ENCODE measurements at places on chromosomes 4 and X.

- H3K4me3 ChIP-seq: no peak overlapping the region
- peak; percentile 50 for DNase-seq
- no peaks in the 10 kb centered on the region for H3K4me1 ChIP-seq
- H3K27me3 ChIP-seq: no peaks in the 10 kb centered on the region
- no peak overlapping the region for H3K27ac ChIP-seq
- no peaks in the 10 kb centered on the region for H3K36me3 ChIP-seq
Observed at GRCh38 chr4:7430368-7430964, 4.3 kb downstream of the PSAPL1 start.

GRCh38 chr4:184980261-184980660, 38.0 kb upstream of the HELT start:
- no peak overlapping the region for H3K4me3 ChIP-seq
- H3K27ac ChIP-seq: no peak overlapping the region
- no peaks in the 10 kb centered on the region for H3K4me1 ChIP-seq
- H3K27me3 ChIP-seq: no peaks in the 10 kb centered on the region

DNA sequence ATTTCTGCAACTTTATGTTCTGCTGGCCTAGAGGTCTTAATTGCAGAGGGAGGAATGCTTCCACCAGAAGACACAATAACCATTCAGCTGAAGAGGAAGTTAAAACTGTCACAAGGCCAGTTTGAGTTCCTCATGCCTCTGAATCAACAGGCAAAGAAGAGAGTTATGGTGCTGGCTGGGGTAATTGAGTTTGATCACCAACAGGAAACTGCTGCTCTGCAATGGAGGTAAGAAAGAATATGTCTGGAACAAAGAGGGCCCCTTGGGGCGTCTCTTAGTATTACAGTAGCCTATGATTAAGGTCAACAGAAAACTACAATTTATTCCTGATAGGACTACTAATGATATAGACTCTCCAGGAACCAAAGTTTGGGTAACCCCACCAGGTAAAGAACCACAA, 744.0 kb downstream of the FSTL5 start:
- H3K4me1 ChIP-seq: no peaks in the 10 kb centered on the region
- no peaks in the 10 kb centered on the region for H3K36me3 ChIP-seq
- DNase-seq: no peak
- H3K4me3 ChIP-seq: no peak overlapping the region

DNA sequence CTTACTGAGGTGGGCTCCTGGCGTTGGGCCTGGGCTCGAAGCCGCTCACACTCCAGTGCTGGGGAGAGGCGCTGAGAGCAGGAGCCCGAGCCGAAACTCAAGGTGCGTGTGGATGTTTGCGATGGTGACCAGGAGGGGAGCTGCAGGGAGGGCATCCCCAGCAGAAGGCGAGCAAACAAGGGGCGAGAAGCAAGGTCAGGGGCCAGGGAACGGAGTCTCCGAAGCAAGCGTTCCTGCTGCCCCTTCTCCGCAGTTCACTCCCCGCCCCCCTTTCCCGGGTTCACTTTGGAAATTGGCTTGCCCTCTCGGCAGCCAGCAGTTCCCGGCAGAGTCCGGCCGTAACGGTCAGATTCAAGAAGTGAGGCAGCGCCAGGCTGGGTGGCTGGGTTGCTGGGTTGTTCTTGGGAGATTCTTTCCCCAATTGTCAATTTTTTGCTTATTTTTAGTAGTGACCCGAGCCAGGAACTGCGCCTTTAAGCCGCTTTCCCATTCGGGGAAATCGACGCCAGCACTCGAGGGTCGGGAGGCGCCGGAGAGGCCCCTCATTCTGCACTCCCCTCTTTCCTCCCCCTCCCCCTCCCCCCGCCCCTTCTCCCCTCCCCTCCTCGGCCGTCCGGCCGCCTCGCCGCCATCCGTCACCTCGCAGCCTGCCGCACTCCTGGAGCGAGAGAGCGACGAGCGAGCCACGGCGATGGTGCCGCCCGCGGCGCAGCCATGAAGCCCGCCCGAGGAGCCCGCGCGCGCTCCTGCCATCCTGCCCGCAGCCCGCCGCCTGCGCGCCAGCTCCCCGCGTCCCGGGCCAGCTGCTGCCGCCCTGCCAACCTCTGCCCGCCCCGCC, at the start of gene FRMPD3:
FRMPD3 (plus strand) TSS at position 655 of the 838 bp plus-strand sequence. CDS start 76,937 bp downstream, outside the sequence.
- no peaks in the 10 kb centered on the region for H3K4me1 ChIP-seq
- no peak within 1 kb of the TSS for H3K27ac ChIP-seq
- peak within 1 kb of the TSS; percentile 49 for H3K4me3 ChIP-seq
- peaks cover 3% of the 10 kb centered on the region for H3K27me3 ChIP-seq

- no peak overlapping the region for H3K27ac ChIP-seq
- H3K27me3 ChIP-seq: no peaks in the 10 kb centered on the region
- H3K4me3 ChIP-seq: no peak overlapping the region
- no peak for DNase-seq
- no peaks in the 10 kb centered on the region for H3K4me1 ChIP-seq
Observed at GRCh38 chr4:27023366-27023765, 162.7 kb downstream of the STIM2 start.

GRCh38 chr4:92791871-92792440, 488.2 kb downstream of the GRID2 start:
- H3K4me3 ChIP-seq: no peak overlapping the region
- no peaks in the 10 kb centered on the region for H3K4me1 ChIP-seq
- H3K27ac ChIP-seq: no peak overlapping the region
- H3K36me3 ChIP-seq: no peaks in the 10 kb centered on the region
- H3K27me3 ChIP-seq: no peaks in the 10 kb centered on the region

DNA sequence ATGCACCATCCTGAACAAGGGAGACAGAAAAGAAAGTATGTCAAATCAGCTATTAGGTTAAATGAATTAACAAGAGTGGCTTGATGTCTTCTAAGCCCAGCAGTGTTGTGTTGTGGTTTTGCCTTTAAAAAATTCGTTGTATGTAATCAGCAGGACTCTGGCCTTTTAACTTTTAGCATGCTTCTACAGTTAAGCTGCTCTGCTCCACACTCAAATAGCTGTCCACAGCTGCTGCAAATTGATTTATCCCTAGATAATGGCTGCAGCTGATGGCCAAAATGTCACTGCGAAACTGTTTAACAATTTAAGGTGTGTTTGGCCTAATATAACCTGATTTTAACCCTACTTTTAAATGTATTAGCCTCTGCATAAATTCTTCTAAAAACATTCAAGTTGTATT, 85.8 kb downstream of the CXXC4 start:
- no peak overlapping the region for H3K27ac ChIP-seq
- no peaks in the 10 kb centered on the region for H3K27me3 ChIP-seq
- no peak for DNase-seq
- H3K4me1 ChIP-seq: no peaks in the 10 kb centered on the region

GRCh38 chr4:87018753-87019152, 83.9 kb downstream of the AFF1 start:
- DNase-seq: no peak
- H3K4me3 ChIP-seq: no peak overlapping the region
- peak overlapping the region; percentile 13 for H3K27ac ChIP-seq
- H3K27me3 ChIP-seq: no peaks in the 10 kb centered on the region

DNA sequence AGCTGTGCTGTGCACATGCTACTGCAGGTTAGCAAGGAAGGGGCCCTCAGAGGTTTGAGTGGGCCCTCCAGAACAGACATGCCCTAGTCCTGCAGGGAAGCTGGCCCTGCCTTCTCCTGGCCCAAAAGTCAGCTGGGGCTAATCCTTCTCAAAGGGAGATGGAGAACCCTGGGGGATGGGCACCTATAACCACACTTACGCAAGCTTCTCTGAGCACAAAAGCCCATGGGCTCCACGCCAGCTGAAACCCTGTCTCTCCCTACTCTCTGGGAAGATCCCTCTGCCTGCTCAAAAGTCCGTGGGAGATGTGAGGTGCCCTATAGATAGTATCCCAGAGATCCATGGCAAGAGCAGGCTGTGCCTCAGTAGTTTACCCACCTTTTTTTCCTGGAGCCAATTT, 58.9 kb upstream of the DKK2 start:
- no peaks in the 10 kb centered on the region for H3K4me1 ChIP-seq
- H3K27ac ChIP-seq: no peak overlapping the region
- H3K4me3 ChIP-seq: no peak overlapping the region

DNA sequence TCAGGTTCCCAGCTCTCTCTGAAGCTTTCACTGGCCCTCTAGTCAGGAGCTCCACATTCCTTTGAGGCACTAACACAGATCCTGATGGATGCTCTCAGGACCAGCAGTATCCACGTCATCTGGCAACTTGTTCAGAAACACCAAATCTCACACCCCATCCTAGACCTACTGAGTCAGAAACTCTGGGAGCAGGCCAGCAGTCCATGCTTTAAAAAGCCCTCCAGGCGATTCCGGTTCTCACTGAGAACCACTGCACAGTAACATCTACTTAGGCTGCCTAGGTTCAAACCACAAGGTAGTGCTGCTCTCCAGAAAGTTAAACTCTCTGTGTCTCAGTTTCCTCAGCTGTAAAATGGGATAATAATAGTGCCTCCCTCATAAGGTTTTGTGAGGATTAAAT, 55.3 kb downstream of the CCDC158 start:
- no peaks in the 10 kb centered on the region for H3K4me1 ChIP-seq
- no peak overlapping the region for H3K4me3 ChIP-seq
- no peaks in the 10 kb centered on the region for H3K36me3 ChIP-seq
- H3K27ac ChIP-seq: no peak overlapping the region
- no peaks in the 10 kb centered on the region for H3K27me3 ChIP-seq
- DNase-seq: no peak
